ENCODE measurements at places on chromosomes 1 and 21.

DNA sequence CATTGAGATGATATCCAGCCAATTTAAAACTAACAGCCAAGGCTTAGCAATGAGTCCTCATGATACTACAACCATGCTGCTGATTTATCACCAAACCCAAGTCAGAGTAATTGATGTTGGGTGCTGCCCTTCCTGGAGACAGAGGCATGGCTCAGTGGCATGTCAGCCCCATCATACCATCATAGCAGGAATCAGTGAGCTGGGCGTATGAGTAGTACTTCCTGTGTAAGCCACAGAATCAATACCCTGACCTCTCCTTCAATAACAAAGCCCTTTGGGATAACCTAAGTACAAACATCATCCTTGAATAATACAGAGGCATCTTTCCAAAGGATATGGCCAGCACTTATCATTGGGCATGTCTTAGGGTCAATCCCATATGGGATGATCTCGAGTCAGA lies 3.0 kb upstream of the LCE1E start:
- no peak for DNase-seq

- DNase-seq = no peak
These were observed 14.0 kb downstream of the DEGS1 start for GRCh38 chr1:224196813-224197600.

- no peak for DNase-seq
These were observed 13.6 kb downstream of the INSRR start for GRCh38 chr1:156845055-156845952.

DNA sequence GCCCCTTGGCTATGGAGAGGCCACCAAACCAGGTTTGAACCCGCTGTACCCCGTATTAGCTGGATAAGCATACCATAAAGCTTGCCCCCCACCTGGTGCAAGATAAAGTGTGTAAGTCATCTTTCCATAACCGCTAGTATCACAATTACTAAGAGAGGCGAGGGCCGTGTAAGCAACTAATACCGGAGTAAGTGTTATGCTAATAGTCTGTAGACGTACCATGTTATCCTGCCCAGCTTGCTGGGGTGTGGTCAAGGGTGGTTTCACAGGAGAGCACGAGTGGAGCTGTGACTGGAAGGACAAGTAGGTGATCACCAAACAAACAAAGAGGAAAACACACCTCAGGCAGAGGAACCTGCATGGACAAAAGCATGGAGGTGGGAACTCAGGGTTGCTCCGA lies 3.6 kb upstream of the TNFRSF1B start:
- DNase-seq = no peak

DNA sequence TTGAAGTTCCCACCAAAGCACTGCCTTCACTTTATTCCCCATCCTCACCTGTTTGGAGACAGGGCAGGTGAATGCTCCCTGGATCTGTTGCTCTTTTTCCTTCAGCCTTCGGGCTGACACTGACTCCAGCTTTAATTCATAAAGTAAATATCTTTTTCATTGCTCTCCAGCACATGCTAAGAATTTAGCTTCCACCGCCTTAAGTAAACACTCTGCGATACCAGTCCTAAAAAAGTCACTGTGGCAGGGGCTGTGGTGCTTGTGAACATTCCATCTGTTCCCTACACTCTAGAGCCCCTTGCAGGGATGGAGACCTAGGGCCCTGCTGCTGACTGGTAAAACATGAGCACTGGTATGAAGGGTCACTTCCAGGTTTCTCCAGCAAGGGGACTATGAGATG lies 896 bp upstream of the PLA2G2A start:
- no peak for DNase-seq

DNA sequence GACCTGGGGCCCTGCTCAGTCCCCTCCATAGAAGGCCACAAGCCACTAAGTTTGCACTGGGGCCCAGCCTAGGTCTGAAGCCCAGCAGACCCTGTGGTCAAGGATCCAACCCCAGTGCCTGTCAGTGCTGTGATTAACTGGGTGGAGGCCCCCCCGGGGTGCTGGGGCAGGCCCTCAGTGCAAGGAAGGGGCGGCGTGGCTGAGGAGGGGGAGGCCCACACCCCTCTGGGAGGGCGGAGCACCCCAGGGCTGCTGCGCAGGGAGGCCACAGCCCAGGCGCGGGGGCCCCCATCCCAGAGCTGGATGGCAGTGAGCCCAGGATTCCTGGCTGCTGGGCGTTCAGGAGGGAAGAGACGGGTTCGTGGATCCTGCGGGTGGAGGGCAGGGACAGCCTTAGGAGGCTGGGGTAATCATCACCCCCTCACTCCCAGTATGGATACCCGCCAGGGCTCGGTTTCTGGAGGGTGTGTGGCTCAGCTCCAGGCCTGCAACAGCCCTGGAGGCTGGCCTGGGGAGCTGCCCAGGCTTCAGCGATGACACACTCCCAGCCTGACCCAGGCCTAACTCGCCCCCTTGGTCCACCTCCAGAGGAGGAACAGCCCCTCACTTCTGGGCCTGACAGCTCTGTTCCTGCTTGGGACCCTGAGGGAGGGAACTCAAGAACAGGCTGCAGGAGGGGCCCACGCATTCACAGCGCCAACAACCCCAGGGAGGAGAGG lies 890 bp downstream of the GJC2 start:
- no peak for DNase-seq

- no peak for DNase-seq
These were observed 47.6 kb downstream of the ATP1A1 start for GRCh38 chr1:116420417-116421200.

DNA sequence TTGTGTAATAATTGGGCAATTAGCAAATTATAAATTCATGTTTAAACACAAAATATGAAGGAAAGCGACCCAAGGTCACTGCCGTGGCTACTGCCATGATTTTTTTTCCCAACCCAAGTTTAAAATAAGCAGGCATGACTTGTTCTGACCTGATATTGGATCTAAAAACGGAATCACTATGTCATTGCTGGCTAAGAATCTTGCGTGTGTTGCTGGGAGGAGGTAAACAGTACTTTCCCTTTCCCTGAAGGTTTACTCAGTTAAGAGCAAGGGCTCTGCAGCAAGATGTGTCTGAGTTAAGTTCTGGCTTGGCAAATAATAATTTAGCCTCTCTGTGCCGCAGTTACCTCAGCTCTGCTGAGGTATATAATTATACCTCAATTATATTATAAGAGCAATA lies 125.7 kb upstream of the L1TD1 start:
- DNase-seq = no peak

- no peak for DNase-seq
These were observed 97.1 kb downstream of the HLX start for GRCh38 chr1:220976390-220976789.

- DNase-seq = no peak
These were observed 27.6 kb downstream of the SPATA21 start for GRCh38 chr1:16409536-16410152.

DNA sequence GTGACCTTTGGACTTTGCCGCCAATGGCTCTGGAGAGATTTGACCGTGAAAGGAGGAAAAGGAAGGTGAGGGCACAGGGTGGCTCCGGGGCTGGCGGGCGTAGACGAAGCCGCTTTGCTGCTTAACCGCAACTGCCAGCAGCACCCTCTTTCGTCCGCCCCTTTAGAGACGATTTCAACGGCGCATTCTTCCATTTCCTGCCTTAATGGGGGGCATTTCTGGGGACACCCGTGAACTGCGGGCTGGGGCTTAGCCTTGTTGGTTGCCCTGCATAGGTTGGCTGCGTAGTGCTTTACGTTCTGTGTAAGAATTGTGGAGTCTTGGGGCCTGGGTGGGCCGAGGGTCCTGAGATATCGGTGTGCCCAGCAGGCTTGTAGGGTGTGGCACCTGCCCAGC lies 6.7 kb upstream of the NPHP4 start:
- no peak for DNase-seq

DNA sequence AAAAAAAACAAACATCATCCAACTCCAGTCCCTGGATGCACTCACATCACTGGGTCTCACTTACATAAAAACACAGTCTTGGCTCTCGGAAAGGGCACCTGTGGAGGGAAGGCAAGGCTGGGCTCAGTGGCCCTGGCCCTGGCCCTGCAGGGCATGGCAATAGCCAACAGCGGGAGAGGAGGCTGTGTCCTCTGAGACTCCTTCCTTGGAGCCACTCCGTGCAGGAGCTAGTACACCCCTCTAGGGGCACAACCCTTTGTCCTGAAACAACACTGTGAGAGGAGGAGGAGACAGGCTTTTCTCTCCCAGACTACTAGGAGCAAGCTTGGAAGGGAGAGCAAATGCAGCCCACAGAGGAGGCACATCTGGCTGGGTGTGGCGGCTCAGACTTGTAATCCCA lies 28.0 kb downstream of the URB1 start:
- no peak for DNase-seq

GRCh38 chr1:155884982-155885381 lies 25.6 kb downstream of the SYT11 start:
- no peak for DNase-seq

GRCh38 chr1:56056438-56057287 lies 522.7 kb downstream of the PLPP3 start:
- DNase-seq = no peak

DNA sequence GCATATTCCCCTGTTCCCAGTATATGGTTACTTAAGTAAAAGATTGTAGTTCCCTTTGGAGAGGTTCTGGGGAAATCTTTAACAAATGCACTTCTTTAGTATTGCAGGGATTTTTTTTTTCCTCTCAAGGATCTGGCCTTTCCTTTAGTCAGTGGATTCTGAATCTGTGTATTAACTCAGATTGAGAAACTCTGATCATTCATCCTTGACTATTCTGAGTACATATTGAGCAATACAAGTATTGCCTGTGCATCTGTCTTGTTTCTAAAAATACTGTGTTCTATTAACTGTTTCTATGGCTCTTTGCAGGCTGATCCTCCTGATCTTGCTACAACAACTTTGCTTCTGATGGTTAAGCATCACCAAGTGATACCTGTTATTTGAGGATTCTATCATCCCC lies 67.8 kb upstream of the FGGY start:
- no peak for DNase-seq

DNA sequence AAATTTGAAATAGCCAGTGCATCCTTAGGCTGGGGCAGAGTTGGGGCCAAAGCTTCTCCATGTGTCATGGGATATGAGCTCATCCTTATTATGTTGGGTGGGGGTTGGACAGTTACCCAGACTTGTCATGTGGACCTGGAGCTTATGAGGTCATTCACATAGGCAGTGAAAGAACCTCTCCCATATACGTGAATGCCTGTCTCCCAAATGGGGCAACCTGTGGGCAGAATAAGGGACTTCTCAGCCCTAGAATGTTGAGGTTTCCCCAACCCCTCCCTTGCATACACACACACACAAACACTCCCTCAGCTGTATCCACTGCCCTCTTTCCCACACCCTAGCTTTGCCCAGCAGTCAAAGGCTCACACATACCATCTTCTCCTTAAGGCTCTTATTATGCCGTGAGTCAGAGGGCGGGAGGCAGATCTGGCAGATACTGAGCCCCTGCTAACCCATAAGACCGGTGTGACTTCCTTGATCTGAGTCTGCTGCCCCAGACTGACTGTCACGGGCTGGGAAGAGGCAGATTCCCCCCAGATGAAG lies 2.3 kb upstream of the IVL start:
- DNase-seq = no peak

GRCh38 chr1:93991271-93991670 lies 82.0 kb upstream of the GCLM start:
- DNase-seq = no peak

- DNase-seq = no peak
These were observed 542.5 kb upstream of the PKN2 start for GRCh38 chr1:88141499-88142074.

- DNase-seq = no peak
These were observed 233.0 kb upstream of the IRF2BP2 start for GRCh38 chr1:234842726-234843641.

DNA sequence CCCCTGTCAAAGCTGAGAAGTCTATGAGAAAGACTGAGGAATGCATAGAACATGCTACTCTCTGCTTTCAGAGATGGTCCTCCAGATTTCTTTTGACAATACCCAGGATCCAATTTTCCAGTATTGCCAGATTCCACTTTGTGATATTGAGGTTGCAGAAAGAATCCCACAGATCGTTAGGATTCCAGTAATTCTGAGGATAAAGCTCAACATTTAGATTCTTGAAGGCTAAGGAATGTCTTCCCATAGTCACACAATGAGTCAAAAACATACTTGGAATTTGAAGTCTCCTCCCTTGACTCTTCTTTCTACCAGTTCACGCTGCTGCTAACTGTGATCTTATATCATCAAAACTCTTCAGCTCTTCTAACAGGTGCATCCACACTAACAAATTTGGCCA lies 57.1 kb downstream of the TNFSF18 start:
- no peak for DNase-seq

DNA sequence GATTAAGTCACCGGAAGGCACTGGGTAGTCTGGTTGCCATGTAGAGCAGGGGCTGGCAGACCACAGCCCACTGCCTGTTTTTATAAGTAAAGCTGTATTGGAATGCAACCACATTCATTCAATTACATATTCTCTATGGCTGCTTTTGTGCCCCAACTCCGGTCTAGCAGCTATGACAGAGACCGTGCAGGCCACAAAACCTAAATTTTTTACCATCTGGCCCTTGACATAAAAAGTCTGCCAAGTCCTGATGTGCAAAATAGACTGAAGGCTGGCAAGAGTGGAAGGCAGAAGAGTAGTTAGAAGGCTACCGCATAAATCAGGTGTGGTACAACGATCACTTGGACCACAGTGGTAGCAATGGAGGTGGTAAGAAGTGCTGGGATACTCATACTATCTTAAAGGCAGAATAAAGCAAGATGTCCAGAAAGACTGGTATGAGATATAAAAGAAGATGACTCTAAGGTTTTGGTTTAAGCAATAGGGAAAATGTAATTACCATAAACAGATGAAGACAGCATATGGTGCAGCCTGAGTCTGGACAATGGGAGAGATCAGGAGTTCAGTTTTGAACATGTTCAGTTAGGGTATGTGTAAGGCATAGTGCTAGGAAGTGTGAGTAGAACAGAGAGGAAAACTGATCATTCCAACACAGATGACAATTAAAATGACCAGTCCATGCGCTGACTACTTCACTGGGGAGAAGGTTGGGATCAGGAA lies 37.2 kb downstream of the EGLN1 start:
- DNase-seq = no peak

DNA sequence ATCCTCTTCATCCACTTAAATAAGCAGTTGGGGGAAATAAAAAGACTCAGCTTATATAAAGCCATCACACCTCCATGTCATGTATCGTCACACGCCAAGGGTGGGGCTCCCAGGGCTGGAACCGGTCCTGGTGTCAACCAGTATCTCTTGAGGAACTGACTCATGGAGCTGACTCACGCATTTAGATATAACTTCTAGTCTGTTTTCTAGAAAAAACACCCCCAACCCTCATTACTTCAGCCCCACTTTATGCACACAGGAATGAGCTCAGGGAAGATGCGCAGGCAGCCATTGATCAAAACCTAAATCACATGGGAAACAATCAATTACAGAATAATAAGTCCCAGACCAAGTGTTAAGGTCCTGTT lies 6.9 kb upstream of the IL22RA1 start:
- no peak for DNase-seq
